Glomerular endothelial cell (primary cell): ENCODE measurements at places on chromosomes 13 and 19.

GRCh38 chr13:29740961-29741360 is 109.5 kb downstream of the UBL3 start:
- DNase-seq = no peak

GRCh38 chr19:45882652-45883585 is 3.0 kb downstream of the IRF2BP1 start:
- peak; percentile 39 for DNase-seq

DNA sequence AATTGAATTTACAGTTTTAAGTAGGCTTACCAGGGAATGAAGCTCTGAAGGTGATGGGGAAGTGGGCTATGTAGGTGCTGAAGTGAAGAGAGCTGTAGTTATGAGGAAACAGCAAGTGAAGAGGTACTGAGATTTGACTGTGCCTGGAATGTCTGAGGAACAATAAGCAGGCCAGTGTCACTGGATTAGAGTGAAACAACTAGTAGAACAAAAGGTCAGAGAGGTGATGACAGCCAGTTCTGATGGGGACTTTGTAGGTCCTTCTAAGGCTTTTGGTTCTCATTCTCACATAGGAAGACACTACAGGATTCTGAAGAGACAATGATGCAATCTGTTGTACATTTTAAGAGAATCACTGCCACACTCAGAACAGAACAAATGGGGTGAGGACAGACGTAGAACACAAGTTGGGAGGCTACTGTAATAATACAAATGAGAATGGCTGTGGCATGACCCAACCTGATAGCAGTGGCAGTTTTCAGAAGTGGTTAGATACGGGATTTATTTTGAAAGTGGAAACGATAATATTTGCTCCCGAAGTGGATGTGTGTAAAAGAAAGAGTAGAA is 130.8 kb downstream of the MYCBP2 start:
- no peak for DNase-seq

DNA sequence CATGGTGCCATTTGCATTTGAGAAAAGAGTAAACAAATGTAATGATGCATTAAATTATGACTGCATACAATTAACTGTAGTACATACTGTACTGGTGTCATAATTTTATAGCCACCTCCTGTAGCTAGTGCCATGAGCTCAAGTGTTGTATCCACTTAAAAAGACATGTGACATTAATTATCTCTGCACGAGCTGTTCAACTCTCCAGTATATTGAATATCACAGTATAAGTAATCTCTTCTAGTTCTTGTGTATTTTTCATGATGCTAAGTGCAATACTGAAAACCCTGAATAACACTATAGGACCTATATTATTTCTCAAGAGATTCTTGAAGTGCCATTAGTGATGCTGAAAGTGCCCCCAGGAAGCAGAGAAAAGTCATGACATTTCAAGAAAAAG is 387.3 kb downstream of the PCDH17 start:
- no peak for DNase-seq

GRCh38 chr13:33582121-33582520 is 235.8 kb upstream of the RFC3 start:
- no peak for DNase-seq

- no peak for DNase-seq
These were observed 107.2 kb downstream of the NALCN start for GRCh38 chr13:101309014-101309619.
